ENCODE measurements at places on chromosomes 16 and 17.
A peak's percentile ranks its signal among the peaks of the same experiment; 100 is the strongest.

GRCh38 chr17:851924-852323 lies 69.8 kb downstream of the MRM3 start:
- DNase-seq: no peak

DNA sequence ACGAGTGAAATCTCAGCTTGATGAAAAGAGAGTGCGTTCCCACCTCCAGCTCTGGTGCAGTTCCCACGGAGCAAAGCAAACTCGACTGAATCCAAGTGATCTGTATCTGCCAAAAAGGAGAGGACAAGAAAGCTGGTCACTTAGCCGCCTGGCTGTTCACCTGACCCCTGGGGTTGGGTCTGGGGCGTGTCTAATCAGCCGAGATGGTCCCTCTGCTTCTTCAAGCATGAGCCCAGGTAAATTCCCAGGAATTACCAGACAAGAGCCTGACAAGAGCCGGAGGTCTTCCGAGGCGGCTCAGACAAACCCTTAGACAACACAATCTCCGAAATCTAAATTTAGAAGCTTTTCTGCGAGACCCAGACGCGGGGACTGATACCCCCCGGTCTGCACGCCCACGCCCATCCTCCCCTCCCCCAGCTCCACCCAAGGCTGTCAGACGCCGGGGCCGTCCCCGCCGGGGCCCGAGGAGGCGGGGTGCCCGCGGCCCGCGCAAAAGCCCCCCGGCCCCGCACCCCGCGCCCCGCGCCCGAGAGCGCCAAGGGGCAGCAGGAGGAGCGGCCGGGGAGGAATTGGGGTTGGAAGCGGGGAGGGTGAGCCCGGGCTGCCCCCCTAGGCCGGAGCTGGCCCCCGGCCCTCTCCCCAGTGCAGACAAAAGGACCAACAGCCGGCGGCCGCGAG lies 674 bp downstream of the ZNF821 start:
- no peak for DNase-seq

- no peak for DNase-seq
Measured at GRCh38 chr16:75023009-75023408, 24.2 kb downstream of the ZNRF1 start.

- DNase-seq: no peak
Measured at GRCh38 chr16:14489460-14489859, 140.6 kb downstream of the PARN start.

- no peak for DNase-seq
Measured at GRCh38 chr17:72463287-72464102, 342.7 kb downstream of the SOX9 start.

GRCh38 chr17:81395600-81396277 lies 482 bp downstream of the BAHCC1 start:
- no peak for DNase-seq

- DNase-seq: no peak
Measured at GRCh38 chr17:75654176-75654575, 12.8 kb downstream of the RECQL5 start.

GRCh38 chr17:72613396-72613795 lies 479.1 kb downstream of the SLC39A11 start:
- DNase-seq: no peak

DNA sequence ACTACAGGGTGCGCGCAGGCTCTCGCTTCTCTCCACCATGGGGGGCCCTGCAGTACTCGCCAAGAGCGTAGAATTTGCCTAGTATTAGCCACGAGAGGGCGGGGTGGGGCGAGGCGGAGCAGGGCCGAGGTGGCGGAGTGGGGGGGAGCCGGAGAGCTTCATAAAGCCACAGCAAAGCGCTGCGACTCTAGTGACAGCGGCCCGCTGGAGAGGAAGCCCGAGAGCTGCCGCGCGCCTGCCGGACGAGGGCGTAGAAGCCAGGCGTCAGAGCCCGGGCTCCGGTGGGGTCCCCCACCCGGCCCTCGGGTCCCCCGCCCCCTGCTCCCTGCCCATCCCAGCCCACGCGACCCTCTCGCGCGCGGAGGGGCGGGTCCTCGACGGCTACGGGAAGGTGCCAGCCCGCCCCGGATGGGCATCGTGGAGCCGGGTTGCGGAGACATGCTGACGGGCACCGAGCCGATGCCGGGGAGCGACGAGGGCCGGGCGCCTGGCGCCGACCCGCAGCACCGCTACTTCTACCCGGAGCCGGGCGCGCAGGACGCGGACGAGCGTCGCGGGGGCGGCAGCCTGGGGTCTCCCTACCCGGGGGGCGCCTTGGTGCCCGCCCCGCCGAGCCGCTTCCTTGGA lies at the start of gene TBX21:
Gene TBX21 (plus strand): TSS at position 190 of the 627 bp plus-strand sequence. CDS start 219 bp downstream, at position 409.
- peak; percentile 85 for DNase-seq

GRCh38 chr17:71634376-71634775 lies 486.4 kb upstream of the SOX9 start:
- no peak for DNase-seq

- no peak for DNase-seq
Measured at GRCh38 chr17:77382356-77382911, 241.7 kb downstream of the SEC14L1 start.

GRCh38 chr16:83198977-83199376 lies 572.2 kb downstream of the CDH13 start:
- DNase-seq: no peak

- no peak for DNase-seq
Measured at GRCh38 chr17:69048634-69049033, 12.1 kb downstream of the ABCA9 start.

DNA sequence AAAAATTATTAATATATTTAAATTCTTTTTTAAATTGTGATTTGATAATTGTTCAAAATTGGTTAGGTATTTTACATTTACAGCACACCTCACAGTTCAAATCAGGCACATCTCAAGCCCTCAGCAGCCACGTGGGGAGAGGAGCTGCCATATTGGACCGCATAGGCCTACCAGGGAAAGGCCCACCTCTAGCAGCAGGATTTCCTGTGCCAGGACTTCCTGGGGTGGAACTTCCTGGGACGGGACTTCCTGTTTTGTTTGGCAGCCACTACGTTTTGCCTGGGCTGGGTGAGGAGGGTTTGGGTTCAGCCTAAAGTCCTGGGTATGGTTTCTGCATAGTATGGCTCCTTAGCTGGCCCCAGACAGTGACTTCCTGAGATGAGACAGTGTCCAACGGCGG lies 298.5 kb upstream of the FOXF1 start:
- DNase-seq: no peak

DNA sequence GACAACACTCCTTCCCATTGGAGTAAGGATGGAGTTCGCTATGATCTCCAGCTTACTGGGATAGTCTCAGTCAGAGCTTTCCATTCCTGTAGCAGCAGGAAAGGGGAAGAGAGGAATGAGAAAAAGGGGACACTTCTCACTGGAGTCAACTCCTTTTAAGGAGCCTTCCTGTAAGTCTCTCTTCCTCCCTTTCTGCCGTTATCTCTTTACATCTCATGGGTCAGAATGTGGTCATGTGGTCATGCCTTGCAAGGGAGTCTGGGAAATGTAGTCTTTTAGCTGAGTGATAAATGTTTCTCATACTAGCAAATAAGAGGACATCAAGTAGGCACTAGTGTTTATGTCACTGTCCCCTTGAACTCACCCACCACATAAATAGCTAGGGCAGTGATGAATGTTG lies 227.3 kb downstream of the HAPSTR1 start:
- DNase-seq: no peak

GRCh38 chr17:50151041-50151936 lies 812 bp upstream of the PPP1R9B start:
- DNase-seq: peak; percentile 60

DNA sequence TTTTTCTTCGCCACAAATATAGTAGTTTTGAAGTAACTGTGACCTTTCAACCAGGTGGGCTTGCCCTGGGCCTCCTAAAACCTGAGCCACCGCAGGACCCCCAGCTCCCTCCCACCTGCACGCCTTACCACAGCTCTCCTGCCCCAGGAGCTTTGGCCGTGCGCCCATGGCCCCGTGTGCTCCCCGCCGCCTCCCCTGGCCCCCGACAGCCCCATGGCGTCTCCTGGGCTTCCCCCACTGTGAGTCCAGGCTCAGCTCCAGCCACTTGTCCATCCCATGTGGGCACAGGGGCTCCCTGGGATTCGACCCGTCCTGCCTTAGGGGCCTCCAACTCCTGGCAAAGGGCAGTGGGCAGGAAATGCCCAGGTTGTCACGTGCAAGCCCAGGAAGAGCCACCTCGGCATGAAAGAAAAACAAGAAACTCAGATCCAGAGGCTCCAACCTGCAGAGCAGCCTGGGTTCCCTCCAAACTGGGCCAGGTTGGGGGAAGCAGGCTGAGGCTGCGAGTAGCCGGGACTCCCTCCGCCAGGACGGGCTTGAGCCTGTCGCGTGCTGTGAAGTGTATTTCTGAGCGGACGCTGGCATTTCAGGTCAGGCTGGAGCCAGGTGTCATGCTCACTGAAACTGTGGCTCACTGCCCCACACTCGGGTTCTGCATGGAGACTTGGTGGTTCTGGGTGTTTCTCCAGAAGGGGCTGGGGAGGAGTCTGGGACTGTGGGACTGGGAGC lies 5.8 kb downstream of the LGALS3BP start:
- DNase-seq: no peak

- no peak for DNase-seq
Measured at GRCh38 chr17:80605326-80606066, 60.9 kb downstream of the RPTOR start.

DNA sequence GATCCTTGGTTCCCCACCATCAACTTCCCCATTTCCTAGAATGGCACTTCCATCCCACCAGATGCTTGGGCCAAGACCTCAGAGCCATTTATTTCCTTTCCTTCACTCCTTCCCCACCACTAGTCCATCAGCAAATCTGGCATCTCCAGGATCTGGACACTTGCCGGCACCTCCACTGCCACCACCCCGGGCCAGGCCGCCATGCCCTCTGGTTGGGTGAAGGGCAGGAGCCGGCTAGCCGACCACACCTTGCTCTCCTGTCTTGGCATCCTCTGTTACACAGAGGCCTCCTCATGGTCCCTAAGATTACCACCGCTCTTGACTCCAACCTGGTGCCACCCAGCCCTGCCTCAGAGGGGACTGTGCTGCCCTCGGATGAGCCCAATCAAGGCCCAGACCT lies 104.5 kb downstream of the RMI2 start:
- no peak for DNase-seq

GRCh38 chr17:76384987-76385891 lies 830 bp downstream of the SPHK1 start:
- DNase-seq: peak; percentile 7

DNA sequence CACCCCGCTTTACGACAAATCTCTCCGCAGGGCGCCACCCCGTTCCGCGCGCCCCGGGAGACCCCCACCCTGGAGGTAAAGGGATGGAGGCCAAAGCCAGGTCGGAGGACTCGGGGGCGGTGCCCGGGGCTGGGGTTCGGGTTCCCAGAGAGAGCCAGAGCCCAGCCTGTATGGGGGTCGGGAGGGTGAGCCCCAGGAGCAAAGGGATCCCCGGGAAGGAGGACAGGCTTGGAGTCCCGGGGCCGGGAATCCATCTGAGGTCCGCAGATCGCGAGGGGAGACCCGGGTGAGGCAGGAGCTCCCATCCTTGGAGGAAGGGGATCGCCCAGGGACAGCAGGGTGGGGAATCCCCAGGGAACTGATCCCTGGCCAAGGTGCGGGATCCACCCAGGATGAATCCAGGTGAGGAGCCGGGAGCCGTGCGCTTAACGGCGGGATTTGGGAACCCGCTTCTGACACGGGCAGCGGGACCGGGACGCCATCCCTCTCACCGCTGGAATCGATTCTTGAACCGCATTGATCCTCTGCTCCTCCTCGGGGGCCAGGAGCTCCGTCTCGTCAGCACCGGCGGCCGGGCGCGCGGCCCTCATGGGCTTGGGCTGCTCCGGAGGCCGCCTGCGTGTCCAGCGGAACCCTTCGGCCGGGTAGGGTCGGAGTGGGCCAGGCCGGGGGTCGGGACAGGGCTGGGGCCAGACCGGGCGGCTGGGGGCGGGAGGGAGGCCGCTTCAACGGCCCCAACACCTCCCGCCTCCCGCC lies at the start of gene MMD:
Gene MMD (minus strand): TSS at position 657 of the 756 bp plus-strand sequence. CDS start 140 bp downstream, at position 517.
- DNase-seq: no peak

- DNase-seq: no peak
Measured at GRCh38 chr17:2212400-2212981, 91.1 kb downstream of the SMG6 start.

DNA sequence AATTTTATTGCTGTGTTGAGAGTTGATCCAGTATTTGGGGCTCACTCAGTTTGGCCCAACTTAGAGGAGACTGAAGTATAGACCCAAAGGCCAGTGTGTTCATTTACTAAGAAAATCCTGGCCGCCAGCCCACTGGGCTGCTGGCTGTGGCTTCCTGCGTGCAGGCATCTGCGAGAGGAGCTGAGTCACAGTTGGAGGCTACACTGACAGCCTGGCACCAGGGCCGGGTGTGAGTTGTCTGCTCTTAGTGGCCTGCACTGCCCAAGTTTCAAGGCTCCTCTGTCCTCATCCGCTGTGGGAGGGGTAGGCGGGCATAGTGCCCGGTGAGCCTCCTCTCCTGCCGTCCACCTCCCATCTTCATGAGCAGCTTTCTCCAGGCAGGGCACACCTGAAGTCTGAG lies 54.2 kb downstream of the PLD6 start:
- DNase-seq: no peak

DNA sequence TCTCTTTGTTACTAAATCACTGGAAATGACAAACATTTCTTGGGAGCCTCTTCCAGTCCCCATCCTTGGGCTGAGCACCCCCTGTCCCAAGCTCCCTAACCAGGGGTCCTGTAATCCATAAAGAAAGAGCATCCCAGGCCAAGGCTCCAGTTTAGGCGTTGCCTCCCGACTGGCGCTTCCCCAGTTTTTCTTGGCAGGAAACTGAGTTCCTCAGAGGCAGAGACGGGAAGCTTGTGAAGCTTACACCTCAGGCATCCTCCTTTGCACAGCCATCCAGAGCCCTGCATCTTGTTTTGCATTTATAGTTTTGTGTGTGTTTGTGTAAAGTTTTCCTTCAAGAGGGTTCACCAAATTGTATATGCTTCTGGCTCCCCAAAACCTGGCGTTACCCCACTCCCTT lies 7.1 kb downstream of the COPZ2 start:
- DNase-seq: no peak

- DNase-seq: no peak
Measured at GRCh38 chr17:72359274-72359673, 238.5 kb downstream of the SOX9 start.

GRCh38 chr17:45146890-45147580 lies 1.2 kb upstream of the HEXIM1 start:
- DNase-seq: peak; percentile 41

GRCh38 chr16:85752511-85753420 lies 1.9 kb upstream of the C16orf74 start:
- no peak for DNase-seq

DNA sequence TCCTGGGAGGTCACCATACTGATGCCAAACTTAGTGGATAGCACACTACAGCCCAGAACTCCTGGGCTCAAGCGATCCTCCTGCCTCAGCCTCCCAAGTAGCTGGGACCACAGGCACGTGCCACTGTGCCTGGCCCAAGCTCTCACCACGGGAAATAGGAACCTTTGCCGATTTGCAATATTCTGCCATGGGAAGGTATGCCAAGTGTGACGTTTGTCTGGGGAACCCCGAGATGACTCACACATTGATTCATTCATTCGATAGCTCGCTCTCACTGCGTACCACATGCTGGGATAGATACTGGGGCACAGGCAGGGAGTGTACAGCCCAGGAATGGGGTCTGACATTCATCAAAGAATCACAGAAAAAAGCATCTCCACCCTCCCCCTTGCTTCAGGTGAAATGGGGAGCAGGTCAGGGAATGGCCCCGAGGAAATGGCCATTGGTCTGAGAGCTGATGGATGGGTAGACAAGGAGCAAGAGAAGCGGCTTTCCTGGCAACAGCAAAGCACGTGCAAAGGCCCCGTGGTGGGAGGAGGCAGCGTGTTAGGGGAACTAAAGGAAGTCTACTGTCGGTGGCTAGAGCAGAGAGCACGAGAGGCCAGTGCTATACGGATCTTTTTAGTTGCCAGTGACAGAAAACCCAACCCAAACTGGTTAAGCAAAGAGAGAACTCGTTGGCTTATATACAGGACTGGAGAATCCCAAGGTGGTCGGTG lies 44.1 kb downstream of the DNAH17 start:
- DNase-seq: no peak

All from stimulated activated CD8-positive, alpha-beta memory T cell treated with anti-CD3 and anti-CD28 coated beads, Interleukin-15, amount 100 ng/mL, for 1 hour (primary cell).